ENCODE measurements at places on chromosomes 2 and 18.

- no peak for DNase-seq
Observed at GRCh38 chr2:71347517-71347916, 15.9 kb downstream of the ZNF638 start.

- no peak for DNase-seq
Observed at GRCh38 chr2:233223059-233223894, 28.2 kb upstream of the ATG16L1 start.

GRCh38 chr2:207394812-207395534, 134.8 kb upstream of the CREB1 start:
- DNase-seq = no peak

DNA sequence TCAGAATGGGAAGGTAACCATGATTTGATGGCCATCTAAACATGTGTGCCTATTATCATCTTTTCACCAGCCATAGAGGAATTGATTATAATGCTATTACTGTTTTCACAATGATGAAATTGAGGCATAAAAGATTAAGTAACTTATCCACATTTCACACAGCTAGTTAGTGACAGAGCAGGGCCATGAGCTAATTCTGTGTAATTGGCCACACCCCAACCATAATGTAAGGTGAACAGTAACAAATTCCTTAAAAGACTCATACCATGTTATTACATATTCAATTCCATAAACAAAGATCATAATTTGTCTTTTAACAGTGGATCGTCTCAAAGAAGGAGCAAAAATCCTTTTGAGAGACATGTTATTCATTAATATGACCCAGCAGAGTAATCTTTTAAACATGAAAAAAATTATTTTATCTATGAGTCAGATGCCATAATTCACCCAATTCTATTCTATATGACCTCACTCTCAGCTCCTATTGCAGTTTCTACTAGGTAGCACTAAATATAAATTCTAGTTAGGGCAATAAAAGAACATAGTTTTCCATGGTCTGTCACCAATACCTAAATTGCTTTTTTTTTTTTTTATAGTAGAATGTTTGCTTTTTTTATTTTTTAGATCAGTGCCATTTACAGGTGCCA, 475.8 kb upstream of the SLC39A10 start:
- no peak for DNase-seq

GRCh38 chr2:33033606-33034081, 86.9 kb downstream of the LTBP1 start:
- no peak for DNase-seq

- DNase-seq = no peak
Observed at GRCh38 chr2:11932048-11932512, 185.6 kb downstream of the LPIN1 start.

GRCh38 chr18:10453261-10453805, 1.1 kb upstream of the APCDD1 start:
- DNase-seq = no peak

GRCh38 chr2:195531754-195532153, 125.3 kb upstream of the SLC39A10 start:
- no peak for DNase-seq
